ENCODE measurements at places on chromosomes 7 and 10.

GRCh38 chr10:71816936-71817618, 34.0 kb downstream of the PSAP start:
- no peak for DNase-seq

GRCh38 chr10:71941318-71941717, 22.9 kb upstream of the CHST3 start:
- DNase-seq: no peak

DNA sequence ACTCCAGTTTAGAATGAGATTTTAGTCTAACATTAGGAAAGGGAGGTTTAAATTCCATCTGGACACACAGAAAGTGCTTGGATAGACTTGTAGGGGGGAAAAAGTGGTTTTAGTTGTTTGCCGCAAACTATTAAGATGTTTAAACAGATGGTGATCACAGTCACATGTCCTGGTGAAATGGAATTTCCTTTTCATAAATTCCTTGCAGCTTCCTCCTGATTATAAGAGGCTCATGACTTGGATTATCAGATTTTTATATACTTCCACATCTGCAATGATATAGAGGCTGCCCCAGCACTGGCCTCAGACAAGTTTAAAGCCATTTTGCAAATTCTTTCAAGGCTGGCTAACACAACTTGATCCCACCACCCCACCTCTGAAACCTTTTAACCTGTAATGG, 106.4 kb upstream of the ARMC3 start:
- peak; percentile 83 for DNase-seq

- DNase-seq: no peak
Measured at GRCh38 chr10:44870031-44870430, 41.1 kb upstream of the TMEM72 start.

DNA sequence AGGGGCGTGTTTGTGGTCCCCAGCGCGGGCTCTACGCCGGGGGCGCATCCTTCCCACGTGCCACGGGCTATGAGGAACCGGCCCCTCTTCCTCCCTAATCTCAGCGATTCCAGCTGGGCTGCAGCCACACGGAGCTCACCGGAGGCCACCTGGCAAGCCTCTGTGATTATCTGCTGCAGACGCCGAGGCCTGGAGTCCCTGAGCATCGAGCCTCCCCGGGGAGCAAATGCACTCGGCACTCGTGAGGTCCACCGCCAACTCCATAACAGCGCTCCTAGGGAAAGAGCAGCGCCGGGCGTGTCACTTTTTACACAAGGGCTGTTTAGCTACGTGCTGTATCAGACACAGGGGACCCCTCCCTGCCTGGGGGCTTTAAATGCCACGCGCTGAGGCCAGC, 101.2 kb downstream of the DYNC2I1 start:
- no peak for DNase-seq

DNA sequence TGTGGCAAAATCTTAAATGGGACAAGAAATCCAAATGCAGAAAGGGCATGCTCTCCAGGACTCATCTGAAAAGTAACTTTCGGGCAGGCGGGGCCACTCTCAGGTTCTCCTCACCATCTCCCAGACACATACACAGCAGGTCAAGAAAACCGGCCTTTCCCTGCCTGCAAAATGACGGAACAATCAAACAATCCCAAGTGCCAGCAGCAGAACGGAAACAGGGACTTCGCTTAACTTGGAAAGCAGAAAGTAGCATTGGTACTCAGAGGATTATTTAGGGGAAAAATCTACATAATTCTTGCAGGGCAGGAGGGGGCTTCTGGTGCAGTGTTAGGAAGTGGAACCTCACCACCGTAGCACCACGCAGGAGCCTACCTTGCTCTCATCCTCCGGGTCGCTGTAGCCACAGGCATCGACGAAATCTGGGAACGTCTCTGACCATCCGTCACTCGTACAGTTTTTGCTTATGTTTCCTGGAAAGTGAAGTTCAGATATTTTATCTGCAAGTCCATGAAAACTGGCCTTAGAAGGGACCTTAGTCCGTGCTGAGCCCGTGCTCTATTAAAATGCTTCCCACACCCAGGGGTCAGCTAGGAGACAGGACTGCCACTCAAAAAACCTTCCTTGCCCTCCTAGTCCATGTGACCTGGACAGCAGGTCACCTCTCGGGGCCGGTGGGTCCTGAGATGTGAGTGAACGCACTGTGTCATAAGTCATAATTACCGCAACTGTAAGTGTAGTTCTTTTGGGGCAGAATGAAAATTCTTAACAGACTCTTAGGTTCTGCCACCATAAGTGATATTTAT, 41.1 kb downstream of the VIPR2 start:
- no peak for DNase-seq

DNA sequence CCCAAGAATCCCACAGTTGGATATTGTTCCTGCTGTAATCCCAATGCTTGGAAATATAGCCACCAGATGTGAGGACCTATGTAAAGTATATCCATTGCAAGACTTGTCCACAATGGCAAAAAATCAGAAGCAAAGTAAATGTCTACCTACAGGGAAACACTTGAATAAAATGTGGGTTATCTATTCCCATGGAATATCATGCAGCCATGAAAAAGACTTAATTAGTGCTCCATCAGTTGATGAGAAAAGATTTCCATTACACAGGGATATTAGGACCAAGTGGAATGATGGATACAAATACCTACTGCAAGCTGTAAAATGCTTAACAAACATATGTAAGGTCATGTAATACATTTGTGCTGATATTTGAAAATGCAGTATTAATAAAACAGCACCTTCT, 131.2 kb downstream of the BTAF1 start:
- no peak for DNase-seq

GRCh38 chr7:136016649-136017395, 39.7 kb upstream of the MTPN start:
- no peak for DNase-seq

DNA sequence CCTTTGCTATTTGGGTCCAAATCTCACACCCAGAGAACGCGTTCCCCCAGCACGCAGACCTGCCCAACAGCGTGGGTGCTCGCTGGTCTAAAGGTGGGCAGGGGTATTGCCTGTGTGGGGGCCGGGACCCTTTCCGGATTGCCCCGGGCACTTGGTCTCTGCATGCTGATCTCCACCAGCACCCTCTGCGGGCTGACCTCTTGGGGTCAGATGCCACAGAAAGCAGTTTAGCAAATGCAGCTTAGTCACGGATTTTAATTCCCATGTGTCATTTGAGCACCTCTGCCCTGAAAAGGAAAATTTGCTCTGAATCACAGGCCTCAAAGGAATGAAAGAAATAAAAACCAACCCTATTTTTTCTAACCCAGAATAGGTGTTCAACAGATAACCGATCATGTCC, 46.7 kb downstream of the PKD1L1 start:
- DNase-seq: no peak

DNA sequence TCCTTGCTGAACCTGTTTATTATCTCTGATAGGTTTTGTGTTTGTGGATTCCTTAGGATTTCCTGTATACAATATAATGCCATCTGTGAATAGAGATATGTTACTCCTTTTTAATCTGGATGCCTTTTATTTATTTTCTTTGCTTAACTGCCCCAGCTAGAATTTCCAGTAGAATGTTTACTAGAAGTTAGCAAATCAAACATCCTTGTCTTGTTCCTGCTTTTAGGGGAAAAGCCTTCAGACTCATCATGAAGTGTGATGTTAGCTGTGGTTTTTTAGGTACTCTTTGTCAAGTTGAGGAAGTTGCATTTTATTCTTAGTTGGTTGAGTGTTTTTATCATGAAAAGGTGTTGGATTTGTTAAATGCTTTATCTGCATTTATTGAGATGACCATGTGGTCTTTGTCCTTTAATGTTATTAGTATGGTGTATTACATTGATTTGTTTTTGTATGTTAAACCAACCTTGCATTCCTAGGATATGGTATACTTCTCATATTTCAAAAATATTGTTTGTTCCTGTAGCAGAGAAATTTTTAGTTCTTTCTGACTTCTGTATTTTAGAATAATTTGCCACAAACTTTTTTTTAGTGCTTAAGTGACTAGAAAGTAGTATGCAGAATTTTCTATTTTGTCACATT, 24.3 kb downstream of the PPP2R2D start:
- DNase-seq: no peak

DNA sequence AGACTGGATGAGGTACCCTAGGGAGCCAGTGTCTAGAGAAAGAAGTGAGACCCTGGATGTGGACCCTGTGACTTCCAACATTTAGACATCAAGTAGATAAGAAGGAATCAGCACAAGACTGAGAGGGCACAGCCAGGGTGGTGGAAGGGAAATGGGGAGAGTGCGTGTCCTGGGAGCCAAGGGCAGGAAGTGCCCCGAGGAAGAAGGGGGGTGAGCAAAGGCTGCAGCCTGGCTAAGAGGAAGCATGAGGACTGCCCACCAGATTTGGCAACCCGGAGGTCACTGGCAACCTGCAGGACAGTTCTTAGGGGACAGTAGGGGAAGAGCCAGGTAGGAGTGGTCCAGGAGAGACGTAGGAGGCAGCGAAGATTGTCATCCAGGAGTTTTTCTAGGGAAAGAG, 14.8 kb downstream of the COL13A1 start:
- no peak for DNase-seq

DNA sequence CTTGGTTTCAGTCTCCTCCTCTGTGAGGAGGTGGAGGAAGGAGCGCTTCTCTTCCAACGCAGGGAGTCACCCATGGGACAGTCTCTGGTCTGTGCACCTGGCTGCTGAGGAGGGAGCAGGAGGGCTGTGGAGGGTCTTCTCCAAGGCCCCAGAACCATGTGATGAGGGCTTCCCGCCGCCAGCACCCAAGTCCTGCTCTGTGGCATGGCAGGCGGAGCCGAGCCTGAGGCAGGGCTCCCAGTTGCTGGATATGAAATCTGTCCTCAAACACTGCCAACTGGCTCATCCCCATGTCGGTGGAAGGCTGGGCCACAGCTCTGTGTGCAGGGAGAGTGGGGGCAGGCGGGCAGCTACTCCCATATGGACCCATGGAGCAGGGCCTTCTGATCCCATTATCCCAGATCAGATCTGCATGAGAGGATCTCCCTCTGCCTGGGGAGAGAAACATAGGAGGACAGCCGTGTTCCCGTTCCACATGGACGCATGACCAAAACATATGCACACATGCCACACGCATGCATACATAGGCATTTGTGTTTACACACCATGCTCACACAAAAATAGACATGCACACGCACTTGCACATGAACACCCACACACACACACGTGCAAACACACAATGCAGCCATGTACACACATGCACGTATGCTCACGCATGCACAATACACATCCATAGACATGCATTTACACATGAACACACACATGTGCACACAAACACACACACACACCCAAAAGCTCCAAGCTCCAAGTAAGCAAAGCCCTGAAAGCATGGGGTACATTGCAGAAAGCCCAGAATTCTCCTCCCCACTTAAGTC, 38.8 kb upstream of the EN2 start:
- DNase-seq: no peak

DNA sequence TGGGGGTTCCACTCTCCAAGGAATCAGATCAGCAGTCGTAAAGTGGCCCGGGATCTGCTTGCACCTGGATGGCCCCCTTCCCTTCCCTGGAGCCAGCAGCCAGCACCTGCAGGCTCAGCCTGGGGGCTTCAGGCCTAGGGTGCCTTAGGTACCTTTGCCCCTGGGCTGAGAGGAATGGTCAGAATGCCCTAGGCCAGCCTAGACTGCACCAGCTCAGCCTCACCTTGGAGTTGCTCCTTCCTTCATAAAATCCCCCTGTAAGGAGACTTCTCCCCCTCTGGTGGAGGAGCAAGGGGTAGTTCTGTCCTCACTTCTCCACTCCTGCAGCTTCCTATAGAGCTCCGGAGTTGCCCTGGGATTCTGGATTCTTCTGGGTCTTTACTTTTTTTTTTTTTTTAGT, 32.4 kb upstream of the LBX1 start:
- no peak for DNase-seq

DNA sequence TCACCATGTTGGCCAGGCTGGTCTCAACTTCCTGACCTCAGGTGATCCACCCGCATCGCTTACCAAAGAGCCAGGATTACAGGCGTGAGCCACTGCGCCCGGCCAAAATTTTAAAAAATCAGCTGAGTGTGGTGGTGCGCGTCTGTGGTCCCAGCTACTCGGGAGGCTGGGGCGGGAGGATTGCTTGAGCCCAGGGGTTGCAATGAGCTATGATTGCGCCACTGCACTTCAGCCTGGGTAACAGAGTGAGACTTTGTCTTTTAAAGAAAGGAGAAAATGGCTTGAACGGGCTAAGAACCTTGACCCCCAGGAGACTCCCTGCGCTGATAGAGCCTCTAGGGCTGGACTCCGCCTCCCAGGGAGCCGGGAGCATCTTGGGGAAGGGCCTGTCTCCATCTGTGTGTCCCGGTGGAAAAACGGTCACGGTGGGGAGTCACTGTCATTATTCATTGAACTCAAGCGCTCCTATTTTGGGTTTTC, 760 bp upstream of the KCTD7 start:
- DNase-seq: no peak

DNA sequence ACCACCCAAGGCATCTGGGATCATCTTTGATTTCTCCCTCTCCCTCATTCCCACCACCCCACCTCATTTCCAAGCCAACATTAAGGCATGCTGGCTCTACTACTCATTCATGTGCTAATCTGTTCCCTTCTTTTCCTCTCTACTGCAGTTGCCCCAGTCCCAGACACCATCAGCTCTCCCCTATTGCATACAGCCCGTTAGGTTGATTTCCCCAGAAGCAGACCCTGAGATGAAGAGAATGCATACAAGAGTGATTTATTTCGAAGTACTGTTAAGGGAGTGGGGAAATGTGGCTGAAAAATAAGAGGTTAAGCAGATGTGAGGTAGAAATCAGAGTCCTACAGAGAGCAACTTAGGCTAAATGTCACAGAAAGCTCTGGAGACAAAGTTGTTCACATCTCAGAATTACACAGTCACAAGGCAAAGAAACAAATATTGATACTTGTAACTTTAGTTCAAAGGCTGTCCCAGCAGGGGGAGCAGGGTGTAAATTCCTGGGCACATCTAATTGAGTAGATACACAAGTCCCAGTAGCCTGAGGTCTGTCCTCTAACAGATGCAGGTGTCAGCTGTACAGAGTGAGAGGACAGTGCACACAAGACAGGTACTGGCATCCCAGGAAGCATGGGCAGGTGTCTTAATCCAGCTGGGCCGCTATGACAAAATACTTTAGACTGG, 20.9 kb downstream of the AKR1D1 start:
- no peak for DNase-seq

GRCh38 chr7:114988026-114988425, 66.1 kb downstream of the MDFIC start:
- DNase-seq: no peak

DNA sequence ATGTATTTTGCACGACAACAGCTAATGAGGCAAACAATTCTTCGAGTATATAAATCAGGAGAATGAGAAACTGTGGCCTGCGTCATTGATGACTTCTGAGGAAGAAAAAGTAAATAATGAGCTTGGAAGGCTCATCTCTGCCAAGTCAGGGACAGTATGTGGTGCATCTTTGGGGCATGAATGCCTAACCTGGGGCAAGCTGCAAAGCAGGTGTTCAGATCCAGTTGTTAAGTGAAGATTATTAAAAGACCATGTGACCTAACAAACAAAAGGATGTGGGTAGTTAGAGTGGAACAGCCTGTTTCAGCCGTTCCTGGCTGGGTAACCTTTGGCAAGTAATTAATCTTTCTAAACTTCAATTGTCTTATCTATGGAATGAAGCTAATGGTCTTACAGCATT, 93.0 kb downstream of the LYZL2 start:
- no peak for DNase-seq

GRCh38 chr7:17289074-17289645, 9.3 kb upstream of the AHR start:
- DNase-seq: no peak

- peak; percentile 98 for DNase-seq
Measured at GRCh38 chr7:101121991-101122932, 4.6 kb upstream of the SERPINE1 start.
